ENCODE measurements at places on chromosomes 4 and X.

GRCh38 chr4:99846891-99847290 is 30.3 kb downstream of the DAPP1 start:
- no peak for DNase-seq

- no peak for DNase-seq
Measured at GRCh38 chr4:40969501-40969900, 219.7 kb downstream of the NSUN7 start.

DNA sequence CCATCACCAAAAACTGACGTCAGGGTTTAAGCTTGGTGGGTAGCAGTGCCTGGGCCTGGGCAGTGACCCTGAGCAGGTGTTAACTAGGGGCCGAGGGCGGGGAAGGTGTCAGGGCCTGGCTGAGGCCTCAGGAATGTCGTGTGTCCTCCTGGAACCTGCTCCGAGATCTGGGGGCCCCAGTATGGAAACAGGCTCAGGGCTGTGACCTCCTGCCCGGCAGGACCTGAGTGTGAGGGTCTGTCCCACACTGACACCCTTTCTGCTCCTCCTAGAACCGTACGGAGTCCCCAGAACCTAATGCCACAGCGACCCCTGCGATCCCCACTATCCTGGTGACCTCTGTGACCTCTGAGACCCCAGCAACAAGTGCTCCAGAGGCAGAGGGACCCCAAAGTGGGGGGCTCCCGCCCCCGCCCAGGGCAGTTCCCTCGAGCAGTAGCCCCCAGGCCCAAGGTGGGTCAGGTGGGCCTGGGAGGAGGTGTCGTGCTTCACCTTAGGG is 741 bp downstream of the HGFAC start:
- DNase-seq = no peak

DNA sequence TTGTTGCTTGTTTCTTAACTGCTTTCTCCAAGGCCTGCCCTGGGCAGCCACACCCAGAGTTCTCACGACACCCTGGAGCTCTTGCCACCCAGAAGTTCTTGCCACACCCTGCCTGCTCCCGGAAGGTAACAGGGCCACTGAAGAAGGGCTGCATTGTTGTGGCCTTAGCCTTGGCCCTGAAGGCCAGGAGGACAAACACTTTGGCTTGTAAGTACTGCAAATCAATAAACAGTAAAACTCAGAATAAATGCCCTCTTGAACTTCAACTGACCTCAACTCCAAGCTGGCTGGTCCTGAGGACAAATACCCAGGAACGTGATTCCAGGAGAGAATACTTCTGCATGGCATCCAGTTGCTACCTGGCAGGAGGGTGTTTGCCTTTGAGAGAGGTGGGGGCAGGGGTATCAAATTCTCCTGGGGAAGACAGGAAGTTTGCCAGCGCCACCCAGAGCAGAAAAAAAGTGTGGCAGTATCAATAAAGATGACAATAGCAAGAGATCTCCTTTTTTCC is 54.1 kb downstream of the TLR10 start:
- peak; percentile 33 for DNase-seq

DNA sequence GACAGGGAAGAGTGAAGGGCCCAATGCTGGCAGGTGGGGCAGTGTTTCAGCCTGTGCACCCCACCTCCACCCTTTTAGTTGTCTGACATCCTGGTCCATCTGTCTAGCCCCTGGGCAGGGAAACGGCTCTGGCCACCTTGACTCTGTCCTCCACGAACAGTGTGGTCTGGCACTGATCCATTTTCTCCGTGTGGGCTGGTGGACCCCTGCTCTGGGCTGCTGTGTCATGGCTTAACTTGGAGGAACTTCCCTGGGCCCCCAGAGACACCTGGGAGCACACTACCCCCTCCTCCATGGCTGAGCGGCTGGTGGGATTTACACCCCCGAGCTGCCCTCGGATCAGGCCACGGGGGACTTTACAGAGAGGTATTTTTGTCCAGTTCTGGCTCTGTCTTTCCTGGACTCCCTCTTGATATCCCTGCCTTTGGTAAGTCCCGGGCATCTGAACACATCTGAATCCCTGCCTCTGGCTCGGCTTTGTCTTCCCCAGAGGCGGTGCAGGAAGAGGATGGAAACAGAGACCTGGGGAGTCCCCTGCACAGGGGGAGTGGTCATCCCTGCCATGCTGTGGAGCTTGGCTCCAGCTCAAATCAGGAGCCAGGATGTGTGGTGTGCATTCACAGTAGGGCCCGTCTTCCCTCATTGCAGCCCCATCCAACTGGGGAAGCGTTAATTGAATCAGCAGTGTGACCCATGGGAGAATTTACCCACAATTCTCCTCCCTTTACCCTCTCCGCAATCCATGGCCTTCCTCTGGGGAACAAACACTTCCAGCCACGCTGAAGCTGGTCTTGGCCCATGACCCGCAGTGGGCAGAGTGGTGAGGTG is 6.3 kb upstream of the NKX1-1 start:
- no peak for DNase-seq

GRCh38 chr4:8353912-8354453 is 84.4 kb downstream of the HTRA3 start:
- DNase-seq = no peak

All from OCI-M1 (cell line).